ENCODE measurements at places on chromosomes 5 and 9.

DNA sequence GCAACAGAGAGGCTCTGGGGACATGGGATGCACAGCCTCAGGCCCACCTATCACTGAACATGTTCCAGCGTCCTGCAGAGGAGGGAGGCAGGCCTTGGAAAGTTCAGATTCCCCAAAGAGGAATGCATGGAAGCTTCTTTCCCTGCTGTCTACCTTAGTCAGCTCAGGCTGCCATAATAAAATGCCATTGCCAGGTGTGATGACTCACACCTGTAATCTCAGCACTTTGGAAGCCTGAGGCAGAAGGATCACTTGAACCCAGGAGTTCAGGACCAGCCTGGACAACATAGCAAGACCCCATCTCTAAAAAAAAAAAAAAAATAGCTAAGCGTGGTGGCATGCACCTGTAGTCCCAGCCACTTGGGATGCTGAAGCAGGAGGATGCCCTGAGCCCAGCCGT is 24.5 kb upstream of the TOR1B start:
- no peak for DNase-seq

DNA sequence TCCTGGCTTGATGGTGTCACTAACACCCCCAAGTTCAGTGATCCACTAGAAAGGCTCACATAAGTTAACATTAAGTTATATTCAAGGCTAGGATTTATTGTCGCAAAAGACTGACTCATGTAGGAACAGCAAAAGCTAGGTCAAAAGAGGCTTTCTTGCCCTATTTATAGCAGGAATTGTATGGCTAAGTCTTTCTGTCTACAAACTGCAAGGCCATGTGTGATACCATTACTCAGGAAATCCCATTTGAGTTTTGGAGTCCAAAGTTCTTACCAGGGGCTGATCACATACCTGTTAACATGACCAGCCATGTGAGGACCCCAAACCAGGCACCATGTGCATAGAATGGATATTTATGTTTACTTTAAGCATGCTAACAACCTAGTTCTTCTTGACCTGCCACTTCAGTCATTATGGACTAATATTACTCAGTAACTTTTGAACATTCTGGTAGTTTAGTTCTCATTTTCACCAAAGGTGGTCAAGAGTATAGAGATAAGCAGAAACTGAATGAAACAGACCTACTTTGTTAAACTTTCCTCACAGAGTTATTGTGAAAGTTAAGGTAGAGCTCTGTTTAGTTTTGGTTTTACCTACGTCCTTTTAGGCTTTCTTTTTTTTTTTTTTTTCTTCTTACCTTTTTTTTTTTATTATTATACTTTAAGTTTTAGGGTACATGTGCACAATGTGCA is 281.1 kb downstream of the FER start:
- no peak for DNase-seq

DNA sequence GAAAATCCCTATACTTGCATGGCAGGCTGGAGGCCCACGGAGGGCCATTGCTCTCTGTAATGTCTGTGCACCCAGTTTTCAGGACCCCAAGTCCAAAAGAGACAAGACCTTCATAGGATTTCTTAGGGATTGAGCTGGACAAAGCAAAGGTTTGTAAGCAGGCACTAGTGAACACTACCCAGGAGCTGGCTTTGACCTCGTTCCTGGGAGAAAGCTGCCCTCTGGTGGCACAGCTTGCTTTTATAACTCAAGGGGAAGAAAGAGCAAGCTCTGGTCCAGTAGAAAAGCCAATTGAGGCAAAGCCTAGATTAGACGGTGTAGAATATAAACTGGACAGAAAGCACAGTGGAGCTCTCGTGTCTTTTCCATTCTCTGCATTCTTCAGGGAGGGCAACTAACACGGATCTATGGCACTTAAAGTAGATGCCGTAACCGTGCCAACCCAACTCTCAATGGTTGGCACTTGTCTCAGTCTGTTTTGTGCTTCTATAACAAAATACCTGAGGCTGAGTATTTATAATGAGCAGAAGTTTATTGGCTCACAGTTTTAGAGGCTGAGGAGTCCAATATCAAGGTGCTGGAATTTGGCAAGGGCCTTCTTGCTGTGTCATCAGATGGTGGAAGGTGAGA is 7.9 kb downstream of the GABRP start:
- no peak for DNase-seq

- DNase-seq: no peak
Observed at GRCh38 chr5:4058899-4059298, 463.3 kb downstream of the IRX1 start.

DNA sequence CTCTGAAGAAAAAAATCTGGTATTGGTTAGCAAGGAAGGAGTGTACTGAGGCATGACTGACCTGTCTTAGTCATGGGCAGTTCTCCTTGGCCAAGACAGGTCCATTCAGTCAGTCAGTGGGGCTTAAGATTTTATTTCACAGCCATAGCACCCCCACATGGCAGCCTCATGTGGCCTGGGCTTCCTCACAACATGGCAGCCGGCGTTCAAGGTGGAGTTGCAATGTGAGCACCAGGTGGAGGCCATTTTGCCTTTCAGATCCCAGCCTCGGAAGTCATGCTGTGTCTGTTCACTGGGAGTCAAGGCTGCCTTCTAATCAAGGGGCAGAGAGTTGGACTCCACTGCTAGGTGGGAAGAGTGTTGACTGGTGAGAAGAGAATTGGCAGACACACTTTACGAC is 10.3 kb upstream of the CARD19 start:
- DNase-seq: no peak

- DNase-seq: no peak
Observed at GRCh38 chr5:155127552-155127951, 114.0 kb downstream of the KIF4B start.

DNA sequence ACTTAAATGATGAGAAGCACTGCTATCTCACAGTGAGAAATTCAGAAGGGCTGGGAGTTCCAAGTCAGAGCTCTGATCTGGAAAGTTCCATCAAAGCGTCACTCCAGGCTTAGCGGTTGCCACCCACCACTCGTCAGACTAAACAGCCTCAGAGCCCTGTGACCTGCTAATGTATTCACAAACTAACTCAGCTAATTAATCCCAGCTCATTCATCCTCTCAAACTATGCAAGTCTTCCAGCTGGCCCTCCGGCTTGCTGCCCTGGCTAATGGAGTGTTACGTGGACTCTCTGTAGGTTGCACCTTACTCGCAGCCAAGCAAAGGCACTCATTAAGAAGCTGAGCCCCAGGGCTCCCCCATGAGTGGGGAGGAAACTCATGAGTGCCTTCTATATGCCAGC is 82.2 kb upstream of the GABRP start:
- no peak for DNase-seq

- no peak for DNase-seq
Observed at GRCh38 chr5:36535378-36535777, 71.0 kb upstream of the SLC1A3 start.

- no peak for DNase-seq
Observed at GRCh38 chr9:38016375-38017135, 52.5 kb downstream of the SHB start.

DNA sequence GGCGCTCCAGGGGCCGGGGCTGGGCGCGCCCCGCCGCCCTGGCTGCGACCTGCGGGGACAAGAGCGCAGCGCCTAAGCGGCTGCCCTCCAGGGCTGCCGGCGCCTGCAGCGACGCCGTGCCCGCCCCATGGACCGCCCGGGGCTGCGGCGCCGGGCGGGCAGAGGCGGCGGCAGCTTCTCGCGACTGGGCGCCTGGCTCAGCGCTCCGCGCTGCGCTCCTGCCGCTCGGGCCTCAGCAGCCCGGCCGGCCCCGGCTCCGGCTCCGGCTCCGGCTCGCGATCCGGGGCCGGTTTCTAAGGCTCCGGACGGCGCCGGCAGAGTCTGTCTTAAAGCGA is at the start of gene PITX1:
TSS of gene PITX1 (minus strand) at position 328 of the 335 bp plus-strand sequence. CDS start 347 bp downstream, outside the sequence.
- no peak for DNase-seq
